ENCODE measurements at places on chromosomes 4 and X.
A peak's percentile ranks its signal among the peaks of the same experiment; 100 is the strongest.

DNA sequence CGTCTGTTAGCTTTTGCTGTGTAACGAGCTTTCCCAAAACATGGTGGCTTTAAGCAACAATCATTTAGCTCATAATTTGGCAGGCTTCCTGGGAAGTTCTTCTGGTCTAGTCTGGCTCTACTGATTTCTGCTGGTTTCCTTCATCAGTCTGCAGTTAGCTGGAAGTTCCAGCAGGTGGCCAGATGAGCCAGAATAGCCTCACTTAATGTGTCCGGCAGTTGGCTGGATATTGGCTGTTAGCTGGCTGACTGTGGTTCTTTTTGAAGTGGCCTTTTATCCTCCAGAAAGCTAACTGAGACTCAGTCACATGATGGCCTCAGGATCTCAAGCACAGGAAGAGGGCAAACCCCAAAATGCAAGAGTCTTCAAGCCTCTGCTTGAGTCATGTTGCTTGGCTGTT is 34.9 kb downstream of the FTHL17 start:
- peak; percentile 37 for DNase-seq

DNA sequence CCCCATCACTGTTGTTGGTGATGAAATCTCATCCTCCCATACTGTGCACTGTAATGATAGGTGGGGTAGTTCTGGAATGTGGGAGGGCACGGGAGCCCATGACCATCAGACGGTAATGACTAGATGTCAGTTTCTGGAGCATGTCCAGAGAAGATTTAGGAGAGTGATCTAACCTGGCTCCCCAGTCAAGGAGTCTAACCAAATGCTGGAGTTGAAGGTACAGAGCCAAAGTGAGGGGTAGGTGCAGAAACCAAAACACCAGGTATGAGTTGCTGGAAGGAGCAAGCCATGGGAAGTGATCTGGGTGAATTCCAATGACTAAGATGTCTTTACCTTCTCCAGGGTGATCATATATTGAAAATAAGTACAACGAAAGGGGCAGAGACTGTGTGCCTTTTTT is 296.9 kb downstream of the INPP4B start:
- DNase-seq = no peak

DNA sequence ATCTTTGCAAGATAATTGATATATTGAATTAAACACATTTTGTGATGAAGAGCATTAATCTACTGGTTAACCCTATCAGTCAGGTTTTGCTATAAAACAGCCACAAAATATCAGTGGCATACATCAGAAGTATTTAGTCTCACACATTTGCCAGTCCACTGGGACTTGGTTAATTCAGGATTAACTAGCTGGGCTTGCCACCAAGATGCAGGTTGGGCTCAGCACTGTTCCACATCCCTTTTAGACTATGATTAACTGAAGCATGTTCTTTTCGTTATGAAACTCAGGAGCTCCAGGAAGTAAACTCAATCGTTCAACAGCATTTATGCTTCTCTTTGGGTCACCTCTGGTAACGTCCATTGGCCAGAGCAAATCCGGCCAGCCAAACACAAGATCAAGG is 538.1 kb upstream of the HS3ST1 start:
- DNase-seq = no peak

GRCh38 chr4:58734030-58734674 is 1624.0 kb upstream of the IGFBP7 start:
- no peak for DNase-seq

- no peak for DNase-seq
Measured at GRCh38 chrX:115373308-115373707, 83.8 kb downstream of the LUZP4 start.

DNA sequence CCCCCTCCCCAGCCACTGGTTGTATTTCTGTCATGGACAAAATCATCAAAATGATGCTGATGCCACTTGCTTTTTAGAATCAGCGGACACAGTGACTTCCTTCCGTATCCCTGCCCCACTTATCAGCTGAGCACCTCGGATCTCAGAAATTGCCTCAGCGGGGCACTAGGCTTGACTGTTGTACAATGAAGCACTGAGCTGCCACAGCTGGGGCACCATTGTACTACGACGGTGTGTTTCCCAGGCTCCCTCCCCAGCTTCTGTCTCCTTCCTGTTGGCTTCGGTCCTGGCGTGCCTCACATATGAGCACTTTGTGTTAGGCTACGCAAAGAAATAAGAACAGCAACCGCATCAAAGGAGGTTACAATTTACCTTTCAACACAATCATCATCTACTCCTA is 82.4 kb downstream of the F11 start:
- no peak for DNase-seq

GRCh38 chr4:22637306-22637705 is 55.4 kb upstream of the GBA3 start:
- DNase-seq = no peak

DNA sequence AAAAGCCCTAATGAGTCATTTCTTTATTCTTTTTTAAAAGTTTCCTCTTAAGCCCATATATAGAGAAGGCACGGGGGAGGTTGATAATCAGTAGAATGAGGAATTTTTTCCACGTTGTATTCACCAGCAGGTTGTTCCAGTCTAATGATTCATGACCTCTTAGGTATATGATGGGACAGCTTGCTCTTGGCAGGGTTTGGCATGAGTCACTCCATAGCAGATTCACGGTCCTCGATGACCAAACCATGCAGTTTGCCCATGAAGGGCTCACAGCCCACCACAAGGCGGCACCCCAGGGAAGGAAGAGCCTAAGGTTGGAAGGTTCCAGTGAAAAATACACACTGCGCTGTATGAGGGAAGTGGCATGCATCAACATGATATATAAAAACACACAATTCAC is 623.8 kb upstream of the DIPK2B start:
- DNase-seq = peak; percentile 60

GRCh38 chr4:82223715-82224114 is 150.1 kb downstream of the HNRNPD start:
- DNase-seq = no peak

- DNase-seq = no peak
Measured at GRCh38 chrX:146351620-146352019, 458.0 kb upstream of the CXorf51B start.

DNA sequence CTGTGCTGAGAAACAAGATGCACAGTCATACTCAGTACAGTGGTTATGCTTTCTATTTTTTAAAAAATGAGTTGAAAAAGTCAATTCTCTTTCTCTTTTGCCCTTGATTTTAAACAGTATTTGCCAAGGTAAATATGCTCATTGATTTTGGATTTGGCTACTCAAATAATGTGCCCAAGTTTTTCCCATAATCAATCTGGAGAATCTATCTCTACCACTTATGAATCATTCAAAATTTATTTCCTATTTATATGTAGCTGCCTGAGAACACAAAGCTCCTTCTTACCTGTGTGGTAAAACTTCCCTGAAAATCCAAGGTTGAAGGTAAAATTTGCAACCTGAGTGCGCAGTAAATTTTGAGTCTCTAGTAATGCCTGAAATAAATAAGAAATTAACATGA is 136.5 kb downstream of the NDST4 start:
- DNase-seq = no peak

- DNase-seq = peak; percentile 96
Measured at GRCh38 chr4:24372881-24373280, 211.5 kb downstream of the DHX15 start.

DNA sequence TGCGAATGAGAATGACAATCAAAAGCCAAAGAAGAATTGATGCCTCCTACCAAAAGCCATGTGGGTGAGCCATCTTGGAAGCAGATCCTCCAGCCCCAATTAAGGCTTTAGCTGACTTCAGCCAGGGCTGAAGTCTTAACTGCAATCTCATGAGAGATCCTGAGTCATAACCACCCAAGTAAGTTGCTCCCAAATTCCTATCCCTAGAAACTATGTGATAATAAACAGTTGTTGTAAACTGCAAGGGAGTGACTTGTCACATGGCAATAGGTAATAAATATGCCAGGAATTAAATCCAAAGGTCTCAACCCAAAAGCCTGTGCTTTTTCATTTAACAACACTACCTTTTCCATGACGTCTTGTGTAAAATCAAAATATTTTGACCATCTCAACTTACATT is 154.2 kb upstream of the TBL1X start:
- DNase-seq = no peak

- no peak for DNase-seq
Measured at GRCh38 chr4:140335076-140335475, 38.4 kb upstream of the SCOC start.

DNA sequence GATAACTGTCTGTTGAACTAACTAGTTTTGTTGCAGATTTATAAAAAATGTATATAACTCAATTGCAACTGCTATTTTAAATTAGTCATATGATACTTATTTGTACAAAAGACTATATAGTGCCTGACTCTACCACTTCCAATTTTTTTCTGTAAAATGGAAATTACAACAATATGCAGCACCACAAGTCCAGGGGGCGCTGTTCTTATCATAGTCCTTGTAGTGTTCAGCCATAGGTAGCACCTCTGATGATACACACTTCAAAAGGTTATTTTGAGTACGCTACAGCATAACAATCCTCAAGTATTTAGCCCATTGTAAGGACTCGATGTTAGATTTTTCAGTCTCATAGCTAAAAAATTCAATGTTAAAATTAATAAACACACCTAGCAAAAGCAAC is 174.9 kb downstream of the CORIN start:
- DNase-seq = no peak

GRCh38 chr4:126991965-126992364 is 640.8 kb upstream of the INTU start:
- DNase-seq = peak; percentile 21

- DNase-seq = peak; percentile 46
Measured at GRCh38 chr4:7719354-7720174, 220.1 kb downstream of the AFAP1 start.
